ENCODE measurements at places on chromosomes 13 and 19.
A peak's percentile ranks its signal among the peaks of the same experiment; 100 is the strongest.

DNA sequence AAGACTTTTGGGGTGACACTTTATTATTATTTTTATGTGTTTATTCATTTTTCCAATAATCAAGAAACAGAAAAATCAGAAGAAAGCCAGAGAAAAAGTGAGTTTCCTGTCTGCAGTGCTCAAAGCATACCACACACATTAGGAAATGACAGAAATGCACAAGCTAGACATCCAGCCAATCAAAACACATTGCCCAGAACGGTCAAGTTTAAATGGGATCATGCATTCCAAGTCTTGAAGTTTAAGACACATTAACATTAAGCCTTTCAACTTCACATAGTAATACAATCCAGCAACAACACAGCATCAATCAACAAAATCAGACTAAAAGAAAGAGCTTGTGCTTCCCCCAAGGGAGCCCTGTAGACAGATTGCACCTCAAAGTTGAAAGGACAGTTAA is 28.7 kb upstream of the MEDAG start:
- no peak for DNase-seq

GRCh38 chr19:18861235-18861634 is 29.5 kb downstream of the UPF1 start:
- DNase-seq, result no peak

GRCh38 chr13:59776924-59777690 is 386.6 kb downstream of the DIAPH3 start:
- peak; percentile 16 for DNase-seq

DNA sequence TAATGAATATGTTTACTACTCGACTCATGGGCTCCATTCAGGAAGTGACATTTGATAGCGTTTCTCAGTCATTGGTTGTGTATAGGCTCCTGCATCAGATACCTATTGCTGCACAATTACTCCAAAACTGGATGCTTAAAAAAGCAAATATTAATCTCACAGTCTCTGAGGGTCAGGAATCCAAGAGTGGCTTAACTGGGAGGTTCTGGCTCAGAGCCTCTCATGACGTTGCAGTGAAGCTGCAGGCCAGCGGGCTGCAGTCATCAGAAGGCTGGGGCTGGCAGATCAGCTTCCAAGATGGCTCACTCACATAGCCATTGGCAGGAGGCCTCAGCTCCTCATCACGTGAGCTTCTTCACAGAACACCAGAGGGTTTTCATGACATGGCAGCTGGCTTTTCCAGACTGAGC is 525.1 kb upstream of the NBEA start:
- DNase-seq, result no peak

DNA sequence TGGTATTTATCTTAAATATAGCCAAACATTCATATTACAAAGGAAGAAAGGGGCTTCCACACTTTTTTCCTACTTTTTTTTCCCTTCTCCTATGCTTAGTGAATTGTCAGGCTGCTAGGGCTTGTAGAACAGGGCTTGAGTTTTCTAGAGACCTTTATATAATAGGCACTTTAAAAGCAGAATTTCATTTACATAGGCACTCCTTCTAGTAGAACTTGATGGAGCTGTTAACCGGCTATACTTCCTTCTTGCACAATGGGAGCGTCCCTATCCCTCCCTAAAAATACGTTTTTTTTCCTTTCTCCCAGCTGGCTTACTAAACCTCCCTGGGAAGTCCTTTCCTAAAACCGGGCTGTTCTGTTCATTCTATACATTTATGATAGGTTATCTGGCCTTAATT is 1.1 kb downstream of the TRIM13 start:
- no peak for DNase-seq

DNA sequence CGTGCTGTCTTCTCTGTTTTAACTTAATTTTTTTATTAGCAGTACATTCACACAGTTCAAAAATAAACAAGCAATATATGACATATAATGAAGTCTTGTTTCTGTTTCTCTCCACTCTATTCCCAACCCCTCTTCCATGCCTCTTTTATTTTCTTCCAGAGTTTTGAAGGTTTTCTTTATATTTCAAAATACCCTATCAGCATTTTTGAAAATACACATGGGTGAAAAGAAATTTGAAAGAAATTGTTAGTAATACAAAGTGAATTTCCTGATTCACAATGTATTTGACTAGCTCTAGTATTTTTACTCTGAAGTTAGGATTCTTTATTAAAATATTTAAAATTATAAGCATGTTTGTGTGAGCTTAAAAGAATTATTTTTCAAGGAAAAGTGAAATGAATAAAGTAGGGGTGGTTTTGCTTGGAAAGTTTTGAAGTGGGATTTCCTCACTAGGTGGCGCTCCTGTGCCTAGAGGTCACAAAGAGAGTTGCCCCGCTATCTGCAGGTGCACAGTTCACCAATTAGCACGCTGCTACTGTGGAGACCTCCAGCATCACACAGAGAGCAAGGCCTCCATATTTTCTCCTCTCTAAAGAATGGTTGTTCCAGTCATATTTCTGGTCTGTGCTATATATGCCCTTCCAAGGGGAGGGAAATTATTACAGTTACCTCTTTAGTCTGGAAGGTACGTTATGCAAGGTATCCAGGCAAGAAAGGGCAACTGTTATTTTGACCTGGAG is 37.6 kb downstream of the SOX21 start:
- DNase-seq, result no peak

- DNase-seq, result no peak
Observed at GRCh38 chr13:111652676-111653075, 332.2 kb downstream of the TEX29 start.

DNA sequence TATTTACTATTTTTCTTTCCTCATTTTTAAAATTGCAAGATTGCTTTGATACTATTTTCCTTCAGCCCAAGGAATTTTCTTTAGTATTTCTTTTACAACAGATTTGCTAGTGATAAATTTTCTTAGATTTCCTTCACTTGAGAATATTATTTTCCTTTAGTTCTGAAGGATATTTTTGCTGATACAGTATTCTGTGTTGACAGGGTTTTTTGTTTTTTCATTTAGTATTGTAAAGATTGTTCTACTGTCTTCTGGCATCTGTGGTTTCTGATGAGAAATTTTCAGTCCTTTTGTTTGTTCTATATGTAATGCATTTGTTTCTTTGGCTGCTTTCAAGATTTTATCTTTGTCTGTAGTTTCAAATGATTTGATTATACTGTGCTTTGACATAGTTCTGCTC is 20.7 kb downstream of the RAP2A start:
- DNase-seq, result no peak

DNA sequence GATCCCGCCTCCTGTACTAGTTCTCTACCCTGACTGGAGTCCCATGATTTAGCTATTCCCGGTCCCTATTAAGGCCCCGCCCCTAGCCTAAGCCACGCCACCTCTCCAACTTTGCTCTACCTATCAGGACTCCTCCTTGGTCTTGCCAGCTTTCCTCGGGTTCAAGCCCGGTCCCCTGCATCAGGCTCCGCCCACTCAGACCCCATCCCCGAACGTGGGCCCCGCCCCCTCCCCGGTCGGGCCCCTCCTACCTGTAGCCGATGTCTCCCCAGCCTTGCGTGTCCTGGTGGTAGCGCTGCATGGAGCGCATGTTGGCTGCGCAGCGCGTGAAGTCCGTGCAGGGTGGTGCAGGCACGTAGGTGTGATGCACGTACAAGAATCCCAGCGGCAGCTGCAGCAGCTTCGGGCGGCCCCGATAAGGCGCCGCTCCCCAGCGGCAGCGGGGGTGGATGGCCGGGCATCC is 7.3 kb upstream of the RASAL3 start:
- no peak for DNase-seq
